ENCODE measurements at places on chromosomes 11 and 22.

DNA sequence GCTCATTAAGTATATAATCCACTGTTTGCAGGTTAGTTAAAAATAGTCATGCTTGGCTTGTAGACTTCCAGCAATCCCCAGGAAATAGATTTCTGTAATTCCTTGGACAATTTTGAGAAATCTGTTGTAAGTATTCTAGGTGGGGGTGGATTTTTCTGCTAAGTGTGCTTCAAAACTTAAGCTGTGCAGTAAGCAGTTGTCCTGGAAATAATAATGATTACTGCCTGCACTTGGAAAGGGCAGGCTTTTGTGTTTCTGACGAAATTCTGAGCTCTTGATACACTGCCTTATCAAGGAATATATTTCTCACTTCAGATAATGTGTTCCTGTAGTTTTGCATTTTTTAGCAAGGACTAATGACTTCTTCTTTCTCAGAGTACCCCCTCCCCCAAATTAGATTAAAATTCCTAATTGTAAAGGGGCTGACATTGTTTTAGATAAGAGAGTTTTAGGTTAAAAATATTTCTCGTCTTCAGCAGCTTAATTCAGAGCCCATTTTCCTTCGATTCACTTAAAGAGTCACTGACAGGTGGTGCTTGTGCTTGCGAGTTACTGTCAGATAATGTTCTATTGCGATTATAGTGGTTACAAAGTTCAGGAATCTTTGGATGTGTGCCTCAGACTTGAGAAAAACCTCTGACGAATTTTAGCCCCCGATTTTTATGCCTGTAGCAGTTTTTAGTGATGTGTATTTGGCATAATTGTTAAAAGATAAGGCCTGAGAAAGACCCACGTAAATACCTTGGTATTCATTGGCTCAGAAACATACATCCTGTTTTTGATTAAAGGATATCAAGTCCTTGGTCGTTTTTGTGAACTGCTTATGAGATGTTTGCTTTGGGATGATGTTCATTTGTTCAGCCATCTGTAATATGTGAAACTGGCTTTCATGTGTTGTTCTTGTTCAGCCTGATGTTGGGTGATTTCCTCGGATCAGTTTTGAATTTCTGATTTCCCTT lies 120.5 kb downstream of the HIPK3 start:
- DNase-seq = no peak

DNA sequence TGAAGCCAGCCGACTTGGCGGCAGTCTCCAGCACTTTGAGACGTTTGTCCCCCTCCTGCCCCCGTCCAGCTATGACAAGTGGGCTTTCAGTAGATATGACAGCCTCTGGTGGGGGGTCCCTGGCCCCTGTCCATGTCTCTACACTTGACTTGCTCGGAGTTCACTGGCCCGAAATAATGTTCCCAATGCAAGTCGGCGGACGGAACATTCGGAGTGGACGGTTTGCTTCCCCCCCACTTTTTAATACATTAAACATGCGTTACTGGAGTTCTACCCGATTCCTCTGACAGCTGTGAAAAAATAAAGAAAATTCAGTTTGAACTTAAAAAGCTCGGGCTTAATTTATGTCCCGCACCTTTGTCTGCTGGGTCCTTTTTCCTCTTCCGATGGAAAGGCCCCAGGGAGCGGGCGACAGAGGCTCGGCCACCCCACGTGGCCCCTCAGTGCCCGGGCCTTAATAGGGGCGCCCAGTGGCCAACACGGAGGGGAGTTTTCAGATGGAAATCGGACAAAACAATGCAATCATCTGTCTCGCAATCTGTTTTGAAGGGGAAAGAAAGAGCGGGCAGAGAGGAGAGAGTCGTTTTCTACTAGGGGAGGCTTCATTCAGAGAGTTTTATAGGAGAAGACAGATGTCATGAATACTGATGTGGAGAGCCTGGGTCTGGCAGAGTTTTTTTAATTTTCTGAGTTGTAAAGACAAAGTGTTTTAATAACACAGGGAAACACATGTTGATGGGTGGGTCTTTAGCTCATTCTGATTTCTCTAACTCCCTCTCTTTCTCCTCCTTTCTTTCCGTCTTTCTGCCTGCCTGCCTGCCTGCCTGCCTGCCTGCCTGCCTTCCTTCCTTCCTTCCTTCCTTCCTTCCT lies 50.2 kb downstream of the SMIM38 start:
- DNase-seq = no peak

DNA sequence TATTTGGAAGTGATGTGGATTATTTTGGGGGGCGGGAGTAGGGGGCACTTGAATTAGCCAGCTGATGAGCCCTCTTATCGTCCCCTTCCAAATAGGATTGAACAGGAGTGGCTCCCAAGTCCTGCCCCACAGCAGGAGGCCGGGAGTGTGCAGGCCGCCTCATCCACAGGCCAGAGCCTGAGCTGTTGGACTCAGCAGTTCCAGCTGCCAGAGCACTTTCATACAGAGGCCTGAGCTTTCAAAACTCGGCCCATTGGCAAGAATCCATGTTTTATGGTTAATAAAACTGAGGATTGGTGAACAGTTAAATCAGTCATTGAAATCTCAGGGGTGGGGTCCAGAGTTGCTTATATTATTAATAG lies 9.6 kb downstream of the FAM118A start:
- DNase-seq = no peak

DNA sequence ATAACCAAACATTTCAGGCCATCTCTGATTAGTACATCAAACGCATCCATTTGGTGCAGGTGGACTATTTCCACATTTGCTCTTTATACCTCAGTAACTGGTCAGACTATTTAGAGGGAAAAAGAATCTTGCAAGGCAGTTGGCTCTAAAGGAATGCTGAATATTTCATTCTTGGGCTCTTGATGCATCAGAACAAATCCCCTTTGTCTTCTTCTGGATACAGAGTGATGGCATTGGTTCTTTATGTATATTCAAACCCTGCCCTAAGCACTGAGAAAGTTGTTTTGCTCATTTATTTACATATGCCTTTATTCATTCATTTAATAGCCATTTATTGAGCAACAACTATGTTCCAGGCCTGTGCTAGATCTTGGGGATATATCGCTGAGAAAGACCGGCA lies 31.1 kb upstream of the RAB30 start:
- DNase-seq = no peak

- no peak for DNase-seq
These were observed 31.6 kb downstream of the BRSK2 start for GRCh38 chr11:1421291-1421690.

GRCh38 chr11:76270389-76270788 lies 64.1 kb upstream of the WNT11 start:
- no peak for DNase-seq

GRCh38 chr11:68043349-68044144 lies 4.7 kb downstream of the TCIRG1 start:
- peak; percentile 96 for DNase-seq

DNA sequence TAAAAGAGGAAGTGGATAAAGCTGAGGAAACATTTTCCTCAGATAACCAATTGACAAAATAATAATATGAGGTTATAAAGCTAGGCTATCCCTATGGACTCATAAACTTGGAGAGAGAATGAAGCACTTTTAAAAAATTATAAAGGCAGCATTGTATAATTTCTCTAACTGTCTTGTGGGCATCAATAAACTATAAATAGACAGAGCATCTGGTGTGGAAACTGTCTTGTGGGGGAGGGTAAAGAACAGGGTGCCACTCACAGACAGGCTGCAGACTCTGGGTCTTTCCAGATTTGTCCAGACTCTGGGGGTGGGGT lies 333.5 kb downstream of the BUD13 start:
- DNase-seq = no peak

DNA sequence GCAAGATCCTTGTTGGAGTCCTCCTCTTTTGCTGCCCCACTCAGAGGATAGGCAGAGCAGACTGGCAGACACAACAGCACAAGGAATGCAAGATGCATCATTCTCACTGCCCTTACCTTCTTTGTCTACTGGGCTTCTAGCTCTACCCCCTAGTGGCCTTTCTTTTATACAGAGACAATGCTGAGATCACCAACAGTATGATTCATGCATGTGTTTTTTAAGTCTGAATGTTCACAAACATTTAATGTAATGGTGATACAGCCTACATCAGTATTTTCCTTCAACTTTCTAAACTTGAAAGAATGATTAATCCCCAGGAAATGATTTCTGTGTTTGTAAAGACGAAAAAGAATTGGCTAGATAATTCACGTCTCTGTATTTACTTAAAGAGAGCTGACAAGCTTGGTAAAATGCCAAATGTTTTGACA lies at the start of gene MMP10:
Gene MMP10, minus strand, starts transcription at position 138 of the 428 bp plus-strand sequence. Its CDS starts 37 bp downstream, at position 101.
- peak; percentile 11 for DNase-seq

DNA sequence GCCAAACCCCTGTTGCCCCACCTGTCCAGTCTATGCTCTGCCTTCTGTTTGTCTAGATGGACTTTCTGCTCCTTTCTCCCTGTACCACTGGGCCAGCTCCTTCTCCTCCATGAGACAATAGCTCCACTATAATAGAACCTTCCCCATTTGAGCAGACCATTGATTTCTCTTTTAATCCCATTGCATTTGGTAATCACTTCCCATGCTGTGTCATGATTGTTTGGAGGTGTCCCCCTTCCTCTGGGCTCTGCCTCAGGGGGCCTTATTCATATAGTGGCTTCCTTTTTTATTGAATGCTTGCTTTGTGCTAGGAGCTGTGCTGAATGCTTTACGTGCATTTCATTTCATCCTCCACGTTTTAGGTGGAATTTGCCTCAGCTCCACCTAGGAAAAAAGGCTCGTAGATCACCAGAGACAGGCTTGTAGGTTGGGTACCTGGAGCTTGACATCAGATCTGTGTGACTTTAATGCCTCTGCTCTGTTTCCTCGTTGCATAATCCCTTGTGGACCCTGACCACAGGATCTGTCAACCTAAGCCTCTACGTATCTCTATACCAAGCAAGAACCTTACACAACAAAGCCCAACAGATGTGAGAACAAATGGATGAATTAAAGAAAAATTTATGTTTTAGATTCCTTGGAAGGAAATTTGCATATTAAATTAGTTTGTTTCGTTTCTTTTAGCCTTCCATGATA lies 106.2 kb upstream of the RASSF10 start:
- no peak for DNase-seq

DNA sequence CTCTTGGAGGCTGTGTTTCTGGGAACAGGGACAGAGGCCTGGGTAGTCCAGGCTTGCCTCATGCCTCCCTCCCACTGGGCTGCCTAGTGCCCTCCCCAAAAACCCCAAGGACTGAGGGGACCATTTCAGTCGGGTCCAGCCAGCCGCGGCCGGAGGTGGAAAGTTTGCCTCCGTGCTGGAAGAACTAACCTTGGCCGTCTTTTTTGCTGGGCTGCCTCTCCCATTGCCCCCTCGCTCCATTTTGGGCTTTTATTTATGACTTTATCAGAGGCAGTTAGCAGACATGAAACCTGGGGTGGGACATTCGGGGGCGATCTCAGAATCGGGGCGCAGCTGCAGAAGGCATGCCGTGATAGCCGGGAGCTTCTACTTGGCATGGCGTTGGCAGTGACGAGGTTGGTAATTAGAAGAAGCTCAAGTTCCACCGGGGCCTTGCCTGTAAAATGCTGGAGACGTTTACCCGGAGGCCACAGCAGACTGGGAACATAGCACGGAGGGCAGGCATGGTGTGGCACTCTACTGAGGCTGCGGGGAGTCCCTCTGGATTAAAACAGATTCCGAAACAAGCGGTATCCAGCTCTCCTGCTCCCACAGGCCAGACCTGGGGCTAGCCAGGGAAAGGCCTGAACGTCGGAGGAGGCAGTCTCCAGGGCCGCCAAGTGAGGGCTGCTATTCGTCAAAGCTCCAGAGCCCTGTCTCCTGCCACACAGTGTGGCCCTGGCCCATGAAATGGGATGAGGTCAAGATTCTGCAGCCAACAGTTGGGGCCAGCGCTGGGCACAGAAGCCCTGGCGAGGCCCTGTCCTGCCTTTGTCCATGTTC lies 76.4 kb upstream of the PPARA start:
- DNase-seq = peak; percentile 10

DNA sequence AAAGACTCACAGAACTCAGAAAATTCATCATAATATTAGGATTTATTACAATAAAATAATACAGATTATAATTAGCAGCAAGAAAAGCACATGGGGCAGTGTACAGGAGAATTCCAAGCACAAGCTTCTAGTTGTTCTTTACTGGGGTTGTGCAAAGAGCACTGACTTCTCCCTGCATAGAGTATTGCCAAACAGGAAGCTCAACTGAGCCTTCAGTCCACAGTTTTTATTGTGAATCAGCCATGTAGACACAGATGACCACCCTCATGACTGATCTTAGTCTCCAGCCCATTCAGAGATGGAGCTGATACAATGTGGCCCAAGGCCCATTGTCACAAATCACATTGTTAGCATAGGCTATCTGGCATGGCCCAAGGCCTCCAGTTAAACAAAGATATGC lies 798.9 kb downstream of the KCNA4 start:
- DNase-seq = peak; percentile 3

GRCh38 chr22:47152938-47153337 lies 390.5 kb downstream of the TBC1D22A start:
- DNase-seq = no peak

- DNase-seq = peak; percentile 6
These were observed 1862.9 kb upstream of the RAG2 start for GRCh38 chr11:38460896-38461295.

- DNase-seq = no peak
These were observed 125.6 kb downstream of the SNX19 start for GRCh38 chr11:130790689-130791088.

DNA sequence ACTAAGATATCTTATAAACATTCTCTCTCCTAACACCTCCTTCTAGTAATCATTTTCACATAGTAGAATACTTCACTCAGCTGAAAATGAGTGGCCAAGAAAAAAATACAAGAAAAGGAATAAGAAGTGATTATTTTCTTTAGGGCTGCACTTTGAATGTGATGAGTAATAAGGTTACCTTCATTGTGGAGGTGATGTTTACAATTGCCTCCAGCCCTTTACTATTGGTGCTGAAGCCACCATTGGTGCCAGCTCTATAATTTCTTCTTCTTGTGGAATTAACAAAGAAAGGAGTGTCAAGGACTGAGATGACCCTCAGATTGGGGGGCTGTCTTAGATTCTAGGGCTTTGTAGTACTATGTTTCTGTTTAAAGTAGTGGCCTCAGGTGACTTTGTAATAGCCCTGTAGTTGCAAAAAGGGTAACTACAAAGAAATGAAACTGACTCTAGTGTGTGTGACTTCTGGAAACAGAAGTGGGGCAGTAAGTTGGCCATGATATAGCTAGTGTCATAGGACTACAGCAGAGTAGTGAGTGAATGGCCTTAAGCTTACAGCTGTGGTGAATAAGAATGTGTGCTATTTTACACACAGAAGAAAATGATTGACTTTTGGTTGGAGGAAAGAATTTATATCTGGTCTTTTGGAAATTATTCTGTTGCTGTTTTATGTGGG lies 287.2 kb downstream of the TMEM135 start:
- DNase-seq = no peak

- DNase-seq = peak; percentile 11
These were observed 86.6 kb upstream of the ARHGAP32 start for GRCh38 chr11:129278586-129279319.

Measured in NB4 (cell line).